NCI-H2081 treated with DMSO at 0.1 percent for 48 hours (cell line): ENCODE measurements at places on chromosomes 2 and 18.
A peak's percentile ranks its signal among the peaks of the same experiment; 100 is the strongest.

- DNase-seq: no peak
Observed at GRCh38 chr2:239283961-239284795, 116.6 kb downstream of the HDAC4 start.

DNA sequence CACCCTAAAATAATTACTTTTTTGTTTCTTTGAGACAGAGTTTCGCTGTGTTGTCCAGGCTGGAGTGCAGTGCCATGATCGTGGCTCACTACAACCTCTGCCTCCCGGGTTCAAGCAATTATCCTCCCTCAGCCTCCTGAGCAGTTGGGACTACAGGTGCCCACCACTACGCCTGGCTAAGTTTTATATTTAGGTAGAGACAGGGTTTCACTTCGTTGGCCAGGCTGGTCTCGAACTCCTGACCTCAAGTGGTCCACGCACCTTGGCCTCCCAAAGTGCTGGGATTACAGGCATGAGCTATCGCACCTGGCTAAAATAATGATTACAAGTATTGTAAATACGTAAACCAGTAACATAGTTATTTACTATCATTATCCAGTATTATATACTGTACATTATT lies 257.4 kb upstream of the SP5 start:
- DNase-seq: no peak

GRCh38 chr2:62042400-62042799 lies 136.9 kb downstream of the COMMD1 start:
- no peak for DNase-seq

- DNase-seq: no peak
Observed at GRCh38 chr2:96531366-96531765, 5.2 kb upstream of the ARID5A start.

DNA sequence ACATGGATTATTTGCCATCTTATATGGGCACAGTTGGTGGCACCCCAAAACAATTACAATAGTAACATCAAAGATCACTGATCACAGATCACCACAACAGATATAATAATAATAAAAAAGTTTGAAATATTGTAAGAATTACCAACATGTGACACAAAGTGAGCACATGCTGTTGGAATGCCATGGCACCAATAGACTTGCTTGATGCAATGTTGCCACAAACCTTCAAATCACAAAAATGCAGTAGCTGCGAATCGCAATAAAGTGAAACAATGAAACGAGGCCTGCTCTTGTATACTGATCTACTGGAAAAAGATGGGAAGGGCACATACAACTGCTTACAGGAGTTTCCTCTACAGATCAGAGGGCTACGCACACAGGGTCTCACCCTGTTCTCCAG lies 32.2 kb upstream of the AMMECR1L start:
- DNase-seq: no peak

GRCh38 chr2:172742931-172743540 lies 7.4 kb downstream of the RAPGEF4 start:
- DNase-seq: peak; percentile 63

DNA sequence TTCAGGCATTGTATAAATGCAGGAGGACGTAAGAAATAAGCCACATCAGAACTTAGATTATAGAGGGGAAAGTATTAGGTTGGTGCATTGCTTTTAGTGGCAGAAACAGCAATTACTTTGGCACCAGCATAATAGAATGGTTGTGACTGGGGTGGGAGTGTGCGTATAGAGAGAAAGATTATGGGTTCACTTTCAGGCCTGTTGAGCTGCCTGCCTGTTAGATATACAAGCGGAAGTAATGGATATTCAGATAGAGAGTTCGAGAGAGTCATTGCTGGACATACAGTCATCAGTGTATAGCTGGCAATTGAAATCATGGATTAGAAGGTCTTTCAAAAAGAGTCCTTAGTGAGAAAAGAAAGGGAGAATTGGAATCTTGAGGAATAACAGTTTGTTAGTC lies 139.2 kb upstream of the MYO3B start:
- no peak for DNase-seq

- DNase-seq: no peak
Observed at GRCh38 chr2:221370857-221371211, 201.3 kb downstream of the EPHA4 start.

- DNase-seq: no peak
Observed at GRCh38 chr2:70659551-70659950, 105.9 kb upstream of the TGFA start.

- DNase-seq: no peak
Observed at GRCh38 chr2:50449306-50449705, 582.6 kb downstream of the NRXN1 start.

GRCh38 chr2:201699416-201699815 lies 972 bp upstream of the MPP4 start:
- no peak for DNase-seq

GRCh38 chr2:7438855-7439254 lies 521.6 kb downstream of the RNF144A start:
- no peak for DNase-seq

DNA sequence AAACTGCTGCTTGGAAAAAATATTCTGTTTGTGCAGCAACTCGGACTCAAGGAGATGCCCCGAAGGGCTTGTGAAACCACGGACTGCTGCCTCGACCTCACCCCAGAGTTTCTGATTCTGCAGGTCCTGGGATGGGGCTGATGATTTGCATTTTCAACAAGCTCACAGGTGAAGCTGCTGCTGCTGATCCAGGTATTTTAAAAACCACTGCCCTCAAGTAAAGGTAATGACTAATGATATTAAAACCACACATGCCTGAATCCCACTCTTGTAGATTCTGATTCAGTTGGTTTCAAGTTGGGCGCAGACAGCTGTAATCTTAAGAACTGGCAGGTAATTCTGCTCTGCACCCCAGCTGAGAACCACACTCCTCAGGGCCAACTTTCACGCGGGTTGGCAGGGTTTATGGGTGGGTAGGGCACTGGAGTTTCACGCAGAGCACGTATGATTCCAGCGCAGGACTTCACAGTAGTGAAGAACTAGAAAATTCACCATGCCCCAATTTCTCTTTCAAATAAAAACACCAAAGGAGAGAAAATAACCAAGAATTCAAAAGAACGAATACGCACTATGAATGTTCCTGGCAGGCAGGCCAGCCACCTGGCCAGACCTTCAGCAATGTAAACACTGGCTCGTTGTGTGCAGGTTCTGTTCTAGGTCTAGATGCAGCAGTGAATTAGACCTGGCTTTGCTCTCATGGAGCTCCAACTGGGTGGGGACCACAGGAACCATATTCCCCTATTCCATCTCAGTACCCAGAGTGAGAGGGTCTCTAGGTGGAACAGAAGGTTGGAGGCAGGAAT lies 74.6 kb upstream of the ZFP36L2 start:
- DNase-seq: no peak

DNA sequence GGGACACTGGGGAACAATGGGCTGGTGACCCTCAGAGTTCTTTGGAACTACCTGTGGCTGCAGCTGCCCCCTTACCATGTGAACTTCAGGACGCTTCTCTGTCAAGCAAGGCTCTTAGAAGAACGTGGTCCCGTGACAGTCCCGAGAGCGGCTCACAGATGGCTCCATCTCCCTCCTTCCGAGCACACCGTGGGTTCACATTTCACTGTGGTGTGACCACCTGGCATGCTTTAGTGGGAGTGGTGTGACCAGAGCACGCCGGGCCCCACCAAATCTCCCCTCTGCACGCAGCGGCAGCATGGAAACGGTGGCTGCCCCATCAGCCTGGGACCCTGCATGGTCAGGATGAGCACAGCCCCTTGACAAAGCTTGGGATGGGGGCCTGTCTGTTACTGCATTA lies 9.7 kb upstream of the TPO start:
- no peak for DNase-seq

- no peak for DNase-seq
Observed at GRCh38 chr2:6812857-6813530, 52.7 kb downstream of the CMPK2 start.

GRCh38 chr18:28777756-28778155 lies 600.8 kb upstream of the CDH2 start:
- no peak for DNase-seq

DNA sequence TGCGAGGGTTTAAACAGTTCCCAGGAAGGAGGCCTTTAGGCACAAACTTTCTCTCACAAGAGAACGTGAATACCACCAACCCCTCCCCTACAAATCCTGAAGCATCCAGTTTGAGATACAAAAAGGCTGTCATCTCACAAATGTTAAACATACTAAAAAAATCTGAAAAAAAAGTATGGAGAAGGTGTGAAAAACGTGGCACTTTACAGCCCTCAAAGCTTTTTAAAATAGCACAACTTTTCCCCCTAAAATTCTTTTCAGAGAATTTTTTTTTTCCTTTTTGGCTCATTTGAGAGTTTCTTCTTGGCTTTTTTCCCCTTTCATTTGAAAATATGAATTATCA lies 10.1 kb downstream of the ZEB2 start:
- no peak for DNase-seq

DNA sequence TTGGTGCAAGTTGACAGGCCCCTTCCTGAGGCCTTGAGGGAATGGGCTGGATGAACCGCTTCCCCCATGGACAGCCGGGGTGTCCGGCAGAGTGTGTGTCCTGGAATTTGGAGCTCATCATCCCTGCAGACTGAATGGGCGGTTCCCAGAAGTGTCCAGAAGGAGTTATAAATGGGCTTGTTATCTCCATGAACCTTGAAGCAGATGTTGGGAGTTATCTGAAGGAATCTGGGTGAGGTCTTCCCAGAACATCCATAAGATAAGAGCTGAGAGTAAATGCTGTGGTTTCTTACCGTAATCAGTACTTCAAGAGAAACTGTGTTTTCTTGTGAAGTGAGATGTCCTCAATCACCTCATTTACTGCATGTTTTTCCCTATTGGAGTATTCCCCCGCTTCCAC lies 21.1 kb downstream of the PLB1 start:
- DNase-seq: no peak

DNA sequence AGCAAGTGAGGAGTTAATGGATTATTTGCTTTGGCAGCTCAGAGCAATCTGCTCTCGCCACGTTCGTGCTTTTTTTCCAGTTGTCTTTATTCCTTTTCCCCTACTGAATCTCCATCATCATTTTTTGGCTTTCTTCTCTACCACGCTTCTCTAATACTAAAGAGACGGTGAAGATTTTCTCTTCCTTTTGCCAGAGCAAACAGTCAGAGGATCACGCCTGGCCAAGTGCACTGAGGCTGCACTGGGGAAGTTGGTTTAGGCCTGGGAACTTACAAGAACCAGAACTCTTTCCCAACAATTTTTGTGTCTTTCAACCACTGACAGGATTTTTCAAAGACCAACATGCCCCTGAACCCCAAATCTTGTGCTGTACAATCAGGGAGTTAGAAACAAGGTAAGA lies 172.3 kb downstream of the PID1 start:
- DNase-seq: no peak

- DNase-seq: no peak
Observed at GRCh38 chr2:236848501-236848900, 237.2 kb upstream of the COPS8 start.

- DNase-seq: no peak
Observed at GRCh38 chr2:172281648-172282570, 145.5 kb upstream of the ITGA6 start.

DNA sequence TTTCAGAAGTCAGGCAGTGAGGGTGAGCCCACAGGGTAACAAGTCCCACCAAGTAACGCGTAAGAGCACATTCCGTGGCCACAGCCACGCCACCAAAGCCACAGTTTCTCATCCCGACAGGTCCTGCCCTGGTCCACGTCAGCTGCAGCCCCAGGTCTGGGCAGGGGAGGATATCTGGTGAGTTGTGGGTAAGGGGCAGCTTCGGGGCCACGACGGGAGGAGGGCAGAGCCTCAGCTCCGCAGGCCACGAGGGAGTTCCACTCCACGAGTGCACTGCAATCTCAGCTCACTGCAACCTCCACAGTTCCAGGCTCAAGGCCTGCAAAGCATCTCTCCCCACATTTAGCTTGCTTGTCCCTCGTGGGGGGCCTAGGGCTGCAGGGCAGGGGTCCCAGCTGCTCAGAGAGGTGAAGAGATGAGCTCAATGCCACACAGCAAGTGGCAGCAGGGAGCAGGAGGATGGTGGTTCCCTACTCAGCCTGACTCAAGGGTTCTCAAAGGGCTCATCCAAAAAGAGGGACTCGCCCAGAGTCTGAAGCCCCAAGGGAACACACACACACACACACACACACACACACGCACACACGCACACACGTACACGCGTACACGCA lies 12.5 kb downstream of the SNORC start:
- no peak for DNase-seq

DNA sequence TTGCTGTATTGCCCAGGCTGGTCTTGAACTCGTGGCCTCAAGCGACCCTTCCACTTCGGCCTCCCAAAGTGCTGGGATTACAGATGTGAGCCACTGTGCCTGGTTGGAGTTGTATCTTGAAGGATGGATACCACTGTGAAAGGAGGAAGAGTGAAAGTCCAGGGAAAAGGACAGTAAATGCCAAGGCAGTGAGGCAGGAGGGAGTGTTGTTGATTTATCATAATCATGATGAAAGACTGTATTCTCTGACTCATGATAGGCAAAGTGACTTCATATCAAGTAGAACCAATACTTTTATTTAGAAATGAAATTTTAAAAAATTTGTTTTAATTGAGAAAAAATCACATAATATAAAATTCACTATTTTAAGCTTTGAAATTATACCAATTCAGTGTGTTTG lies 162.3 kb downstream of the ARHGAP28 start:
- no peak for DNase-seq

DNA sequence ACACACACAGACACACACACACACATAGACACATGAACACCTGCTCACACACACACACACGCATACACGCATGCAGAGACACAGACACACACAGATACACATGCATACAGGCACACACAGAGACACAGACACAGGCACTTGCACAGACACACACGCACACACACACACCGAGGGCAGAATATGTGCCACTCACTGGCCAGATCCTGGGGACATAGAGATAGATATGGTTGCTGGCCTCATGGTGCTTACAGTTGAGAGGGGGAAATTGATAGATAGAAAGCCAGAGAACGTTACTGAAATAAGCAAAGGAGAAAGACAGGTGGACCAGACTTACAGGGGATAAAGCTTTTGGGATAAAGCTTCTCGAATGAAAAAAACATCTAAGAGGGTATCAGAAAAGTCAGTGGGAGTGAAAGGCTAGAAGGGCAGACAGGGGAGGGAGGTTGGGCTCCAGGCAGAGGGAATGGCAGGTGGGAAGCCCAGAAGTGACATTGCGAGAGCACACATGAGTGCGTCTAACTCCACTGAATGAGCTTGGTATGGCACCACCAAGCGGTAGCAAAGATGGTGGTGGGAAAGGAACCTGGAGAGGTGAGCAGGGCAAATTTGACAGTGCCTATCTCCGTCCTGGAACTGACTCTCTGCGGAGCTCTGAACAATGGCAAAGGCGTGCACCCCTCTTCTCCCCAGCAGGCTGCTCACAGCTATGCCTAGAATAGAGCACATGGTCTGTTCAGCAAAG lies 390.1 kb upstream of the TRIB2 start:
- DNase-seq: no peak

DNA sequence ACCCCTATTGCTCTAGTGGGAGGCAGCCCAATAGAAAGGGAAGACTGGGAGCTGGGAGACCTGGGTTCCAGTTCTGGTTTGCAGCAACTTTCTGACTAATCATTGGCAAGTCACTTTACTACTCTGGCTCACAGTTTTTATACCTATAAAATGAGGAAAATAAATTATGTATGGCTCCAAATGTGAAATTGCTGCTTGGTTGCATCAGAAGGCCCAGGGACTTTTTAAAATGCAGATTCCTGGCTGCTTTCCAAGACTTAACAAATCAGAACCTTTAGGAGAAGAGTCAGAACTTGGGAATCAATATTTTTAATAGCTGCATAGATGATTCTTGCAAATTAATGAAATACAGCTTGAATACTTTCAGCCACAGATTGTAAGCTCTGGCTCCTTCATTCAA lies 943.9 kb downstream of the EPHA4 start:
- no peak for DNase-seq

GRCh38 chr2:145067549-145068030 lies 547.7 kb upstream of the ZEB2 start:
- no peak for DNase-seq

GRCh38 chr2:77797088-77797487 lies 274.9 kb upstream of the LRRTM4 start:
- no peak for DNase-seq
